Neural crest cell (in vitro differentiated cells): ENCODE measurements at places on chromosomes 11 and 22. TPM values are rescaled to one million over a fixed set of nuclear protein-coding genes. Genes with fewer than 3 reads are reported as not detected.
A peak's percentile ranks its signal among the peaks of the same experiment; 100 is the strongest.

The KCNK7 gene
- total RNA-seq, result 1.0 and 1.1 TPM in 2 replicates

- peaks cover 26% of the 10 kb centered on the region for H3K4me1 ChIP-seq
- no peak overlapping the region for H3K4me3 ChIP-seq
- no peaks in the 10 kb centered on the region for H3K27me3 ChIP-seq
- H3K36me3 ChIP-seq, result no peaks in the 10 kb centered on the region
- H3K27ac ChIP-seq, result no peak overlapping the region
- peak; percentile 23 for DNase-seq
Observed at GRCh38 chr11:79314906-79315689, 125.7 kb downstream of the TENM4 start.

The CHRDL2 gene
- total RNA-seq, result 0.35 and 0.55 TPM in 2 replicates

GRCh38 chr11:19907008-19907579, 194.5 kb downstream of the NAV2 start:
- no peaks in the 10 kb centered on the region for H3K27me3 ChIP-seq
- no peak overlapping the region for H3K4me3 ChIP-seq
- no peak overlapping the region for H3K27ac ChIP-seq
- DNase-seq, result no peak
- H3K4me1 ChIP-seq, result peaks cover 20% of the 10 kb centered on the region

DNA sequence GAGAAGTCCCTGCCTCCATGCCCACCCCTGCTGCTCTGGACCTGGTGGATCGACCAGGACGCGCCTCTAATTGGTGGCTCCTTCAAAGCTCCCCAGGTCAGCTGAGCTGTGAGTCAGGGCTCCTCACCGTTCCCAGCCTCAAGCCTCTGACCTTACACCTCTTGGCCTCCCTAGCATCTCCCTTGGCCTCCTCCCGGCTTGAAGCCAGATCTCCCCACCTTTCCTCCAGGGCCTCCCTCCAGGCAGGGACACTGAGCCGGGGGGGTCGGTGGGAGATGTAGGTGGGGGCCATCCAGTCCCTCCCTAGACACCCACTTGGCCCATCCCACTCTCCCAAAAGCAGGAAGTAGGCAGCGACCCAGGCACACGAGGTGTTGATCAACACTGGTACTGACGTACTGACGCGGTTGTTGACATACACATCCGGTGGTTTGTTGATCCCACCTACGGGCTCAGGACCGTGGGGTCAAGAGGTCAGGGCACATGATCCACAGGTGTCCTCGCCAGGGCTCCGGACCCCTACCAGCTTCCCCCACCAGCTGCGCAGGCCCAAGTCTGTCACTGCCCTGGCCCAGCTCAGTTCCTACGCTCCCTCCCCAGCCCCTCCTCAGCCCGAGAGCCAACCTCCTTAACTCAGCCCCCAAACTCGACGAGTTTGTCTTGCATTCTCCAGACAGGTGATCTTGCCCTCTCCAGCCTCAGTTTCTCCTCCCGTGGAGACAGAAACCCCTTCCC, 802 bp downstream of the ATG2A start:
- peak overlapping the region; percentile 94 for H3K4me3 ChIP-seq
- H3K27ac ChIP-seq, result peak overlapping the region; percentile 97
- DNase-seq, result no peak
- peaks cover 24% of the 10 kb centered on the region for H3K4me1 ChIP-seq
- H3K36me3 ChIP-seq, result no peaks in the 10 kb centered on the region
- no peaks in the 10 kb centered on the region for H3K27me3 ChIP-seq

- H3K4me3 ChIP-seq, result no peak overlapping the region
- peak overlapping the region; percentile 35 for H3K27ac ChIP-seq
- H3K4me1 ChIP-seq, result peaks cover 52% of the 10 kb centered on the region
- no peak for DNase-seq
Observed at GRCh38 chr22:27684901-27685300, 116.7 kb downstream of the MN1 start.

- peak overlapping the region; percentile 52 for H3K4me3 ChIP-seq
- DNase-seq, result no peak
- peaks cover 55% of the 10 kb centered on the region for H3K4me1 ChIP-seq
- no peaks in the 10 kb centered on the region for H3K27me3 ChIP-seq
Observed at GRCh38 chr11:122320671-122321070, 204.7 kb upstream of the BLID start.

The CD6 gene
- total RNA-seq, result 0.30 and 0.39 TPM in 2 replicates

- H3K4me3 ChIP-seq, result no peak overlapping the region
- no peaks in the 10 kb centered on the region for H3K36me3 ChIP-seq
- DNase-seq, result peak; percentile 36
Observed at GRCh38 chr22:42688241-42689211, 32.1 kb downstream of the A4GALT start.

The CADM1 gene
- 112 and 121 TPM in 2 replicates for total RNA-seq

DNA sequence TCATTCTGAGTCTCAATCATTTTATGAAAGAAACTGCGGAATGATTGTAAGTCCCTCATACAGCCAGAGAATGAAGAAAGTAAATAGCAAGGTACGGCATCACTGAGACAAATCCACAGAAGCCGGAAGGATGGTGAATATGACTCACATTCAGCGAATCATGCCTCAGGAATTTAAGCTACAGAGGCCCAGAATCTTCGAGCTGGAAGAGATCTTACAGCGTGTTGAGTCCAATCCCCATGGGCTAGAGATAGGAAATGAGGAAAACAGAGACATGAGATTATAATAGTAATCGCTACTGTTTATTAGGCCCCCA, 173.2 kb downstream of the KIF18A start:
- H3K4me1 ChIP-seq, result peaks cover 8% of the 10 kb centered on the region
- peaks cover 3% of the 10 kb centered on the region for H3K36me3 ChIP-seq
- DNase-seq, result no peak
- H3K27ac ChIP-seq, result no peak overlapping the region
- H3K4me3 ChIP-seq, result no peak overlapping the region
- no peaks in the 10 kb centered on the region for H3K27me3 ChIP-seq

DNA sequence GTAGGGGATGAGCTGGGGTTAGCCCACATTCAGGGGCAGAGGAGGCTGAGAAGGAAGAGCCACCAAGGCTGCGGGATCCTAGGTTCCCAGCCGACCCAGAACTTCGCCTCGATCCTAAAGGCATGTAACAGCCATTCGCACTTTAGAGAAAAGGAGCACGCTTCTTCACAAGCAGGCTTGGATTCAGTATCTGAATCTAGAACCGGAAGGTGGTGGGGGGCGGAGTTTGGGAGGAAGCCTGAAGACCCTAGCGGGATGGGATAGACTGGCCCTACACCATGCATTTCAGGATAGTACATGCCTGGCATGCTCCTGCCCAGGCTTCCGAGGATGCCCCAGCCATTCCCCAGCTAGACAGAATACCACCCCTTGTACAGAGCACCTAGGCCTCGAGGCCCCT, 4.4 kb downstream of the SCARF2 start:
- no peak overlapping the region for H3K27ac ChIP-seq
- peak overlapping the region; percentile 73 for H3K4me3 ChIP-seq
- peaks cover 27% of the 10 kb centered on the region for H3K4me1 ChIP-seq
- no peak for DNase-seq
- H3K27me3 ChIP-seq, result peaks cover 59% of the 10 kb centered on the region
